H7 (cell line): ENCODE measurements at places on chromosomes 12 and 14. TPM values are rescaled to one million over a fixed set of nuclear protein-coding genes. Genes with fewer than 3 reads are reported as not detected.

SLC25A47 gene
- total RNA-seq = 0.07 and 0.18 TPM in 2 replicates

DNA sequence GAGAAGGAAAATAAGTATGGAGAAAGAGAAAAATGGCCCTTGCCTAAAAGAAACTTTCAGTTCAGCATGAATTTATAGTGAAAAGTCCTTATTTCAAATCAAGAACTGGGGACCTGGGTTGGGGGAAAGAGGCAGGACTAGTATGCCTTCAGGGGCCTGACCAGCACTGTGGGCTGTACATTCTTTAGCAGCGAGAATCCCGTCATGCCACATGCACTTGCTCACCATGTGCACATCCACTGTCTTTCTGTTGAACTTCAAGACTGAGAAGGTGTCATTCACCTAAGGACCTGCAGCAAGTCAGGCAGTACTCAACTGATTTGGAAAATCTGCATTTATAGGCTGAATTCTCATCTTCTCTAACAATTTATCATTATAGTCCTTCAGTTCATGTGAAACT, 50.2 kb downstream of the RAB35 start:
- no peak for DNase-seq

GRCh38 chr12:47776471-47777143, 3.6 kb downstream of the SLC48A1 start:
- no peak for DNase-seq

- DNase-seq = no peak
Measured at GRCh38 chr12:91123236-91123916, 12.1 kb upstream of the LUM start.

DNA sequence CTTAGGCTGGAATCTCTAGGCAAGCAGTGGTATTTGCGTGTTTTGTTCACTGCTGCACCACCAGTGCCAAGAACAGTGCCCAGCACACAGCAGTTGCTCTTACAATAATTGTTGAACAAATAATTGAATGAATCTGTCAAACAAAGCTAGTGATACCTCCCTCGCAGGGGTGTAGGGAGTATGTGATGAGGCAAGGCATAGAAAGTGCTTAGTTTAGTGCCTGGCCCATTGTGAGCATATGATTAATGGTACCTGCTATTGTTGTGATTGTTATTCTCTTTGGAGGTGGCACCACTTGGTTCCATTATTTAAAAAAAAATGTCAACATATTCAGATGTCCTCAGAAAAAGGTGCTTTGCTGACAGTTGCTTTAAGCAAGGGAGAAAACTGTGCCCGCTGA, 210.1 kb upstream of the TBX3 start:
- DNase-seq = no peak
